ENCODE measurements at places on chromosomes 6 and 20.

DNA sequence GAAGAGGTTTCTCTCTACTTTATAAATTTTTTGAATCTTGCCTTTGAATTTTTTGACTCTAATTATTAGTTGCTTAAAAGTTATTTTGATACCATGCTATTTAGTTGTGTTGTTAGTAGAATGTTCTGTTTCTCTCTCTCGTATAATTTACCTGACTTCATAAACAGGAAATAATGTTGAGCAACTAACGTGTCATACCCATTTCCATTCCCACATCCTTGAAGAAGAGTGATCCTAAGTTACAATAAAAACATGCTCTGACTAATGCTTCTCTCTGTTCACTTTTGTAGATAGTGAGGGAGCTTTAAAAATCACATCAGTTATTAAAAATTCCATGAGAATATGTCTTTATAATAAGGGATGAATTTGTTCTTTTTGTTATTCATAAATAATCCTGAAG, 69.7 kb downstream of the SAMD5 start:
- no peak for DNase-seq

- DNase-seq, result no peak
Observed at GRCh38 chr6:65776332-65776731, 69.3 kb upstream of the EYS start.

DNA sequence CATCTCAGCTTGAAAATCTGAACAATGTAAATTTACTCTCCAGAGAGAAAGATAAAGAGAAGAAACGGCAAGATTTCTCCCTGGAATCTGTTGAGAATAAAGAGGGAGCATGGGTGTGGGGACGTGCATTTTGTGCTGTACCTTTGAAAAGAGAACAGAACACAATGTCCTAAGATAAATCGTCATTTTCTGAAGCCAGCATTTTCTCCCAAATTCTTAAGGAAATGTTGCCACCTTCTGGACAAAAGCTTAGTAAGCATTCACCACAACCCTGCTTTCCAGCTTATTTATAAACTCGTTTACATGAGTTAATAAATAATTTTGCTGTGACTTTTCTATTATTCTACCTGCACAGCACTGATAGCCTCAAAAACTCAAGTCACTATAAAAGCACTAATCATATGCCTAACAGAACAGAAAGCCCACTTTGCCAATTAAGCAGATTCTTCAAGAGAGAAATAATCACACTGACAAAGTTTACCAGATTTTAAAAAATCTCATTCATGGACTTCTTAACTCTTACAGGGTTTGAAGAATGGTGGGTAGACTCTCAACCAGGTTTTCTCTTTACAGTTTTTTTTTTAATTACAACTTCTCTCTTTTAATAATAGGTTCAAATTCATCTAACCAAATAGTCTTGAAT, 155.8 kb downstream of the MBOAT1 start:
- peak; percentile 64 for DNase-seq

DNA sequence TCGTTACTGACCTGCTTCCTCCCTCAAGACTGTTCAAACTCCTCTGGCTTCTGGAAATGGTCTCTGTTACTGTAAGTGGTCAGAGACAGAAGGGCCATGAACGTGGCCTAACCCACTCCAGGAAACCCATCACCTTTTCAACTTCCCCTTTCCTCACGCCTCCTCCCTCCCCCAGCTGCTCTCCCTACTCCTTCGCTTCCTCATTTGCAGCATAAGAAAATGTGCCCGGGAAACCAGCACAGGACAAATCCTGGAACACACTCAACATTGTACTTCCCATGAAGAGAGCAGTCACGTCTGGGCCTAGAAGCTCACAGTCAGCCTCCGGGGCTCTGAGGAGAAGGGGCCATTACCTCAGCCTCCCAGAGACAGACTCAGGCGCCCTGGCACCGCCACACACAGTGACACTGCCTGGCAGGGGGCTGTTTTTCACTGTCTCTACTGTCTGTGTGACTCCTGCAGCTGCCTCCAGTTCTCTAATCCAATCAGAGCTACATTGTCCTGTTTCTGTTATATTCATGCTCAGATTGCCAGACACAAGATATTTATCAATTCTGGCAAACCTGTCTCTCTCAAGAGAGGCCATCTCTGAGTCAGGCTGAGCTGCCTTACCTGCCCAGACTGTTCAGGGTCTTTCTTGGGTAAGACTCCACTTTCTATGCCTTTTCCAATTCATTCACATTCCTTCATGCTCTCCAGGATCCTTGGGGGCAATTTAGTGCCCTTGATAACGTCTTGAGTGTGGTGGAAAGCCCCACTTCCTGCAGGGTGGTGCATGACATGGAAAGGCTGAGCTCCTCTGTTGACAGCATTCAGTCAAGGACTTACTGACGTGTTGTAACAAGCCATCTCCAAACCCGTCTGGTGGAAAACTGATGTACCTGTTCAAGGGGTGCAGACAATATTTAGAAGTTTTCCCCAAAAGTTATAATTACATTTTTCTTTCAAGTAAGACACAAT, 242.2 kb downstream of the HIVEP2 start:
- peak; percentile 92 for DNase-seq

GRCh38 chr6:157953580-157954091, 28.0 kb upstream of the SYNJ2 start:
- peak; percentile 14 for DNase-seq
